ENCODE measurements at places on chromosomes 7 and 10. TPM values are rescaled to one million over a fixed set of nuclear protein-coding genes. Genes with fewer than 3 reads are reported as not detected.

The ARL3 gene
- polyA plus RNA-seq = 3.8 TPM

The CCDC7 gene
- polyA plus RNA-seq = 3.9 TPM

The ANKRD61 gene
- 0.24 TPM for polyA plus RNA-seq

The CUBN gene
- not detected for polyA plus RNA-seq

The ZNF488 gene
- not detected for polyA plus RNA-seq

The KAZALD1 gene
- not detected for polyA plus RNA-seq

The NPFFR1 gene
- not detected for polyA plus RNA-seq

The SH2B2 gene
- polyA plus RNA-seq = 64.5 TPM

The MICU1 gene
- polyA plus RNA-seq = 24.4 TPM

The PCDH15 gene
- polyA plus RNA-seq = not detected

The HOXA5 gene
- not detected for polyA plus RNA-seq

The NKX6-2 gene
- not detected for polyA plus RNA-seq

The ANXA8 gene
- not detected for polyA plus RNA-seq

The GPRIN2 gene
- polyA plus RNA-seq = not detected

The INA gene
- polyA plus RNA-seq = not detected

The CUZD1 gene
- polyA plus RNA-seq = 1.0 TPM

The ARHGAP22 gene
- 0.64 TPM for polyA plus RNA-seq

The H2BK1 gene
- polyA plus RNA-seq = not detected
